ENCODE measurements at places on chromosomes 1 and 21.

DNA sequence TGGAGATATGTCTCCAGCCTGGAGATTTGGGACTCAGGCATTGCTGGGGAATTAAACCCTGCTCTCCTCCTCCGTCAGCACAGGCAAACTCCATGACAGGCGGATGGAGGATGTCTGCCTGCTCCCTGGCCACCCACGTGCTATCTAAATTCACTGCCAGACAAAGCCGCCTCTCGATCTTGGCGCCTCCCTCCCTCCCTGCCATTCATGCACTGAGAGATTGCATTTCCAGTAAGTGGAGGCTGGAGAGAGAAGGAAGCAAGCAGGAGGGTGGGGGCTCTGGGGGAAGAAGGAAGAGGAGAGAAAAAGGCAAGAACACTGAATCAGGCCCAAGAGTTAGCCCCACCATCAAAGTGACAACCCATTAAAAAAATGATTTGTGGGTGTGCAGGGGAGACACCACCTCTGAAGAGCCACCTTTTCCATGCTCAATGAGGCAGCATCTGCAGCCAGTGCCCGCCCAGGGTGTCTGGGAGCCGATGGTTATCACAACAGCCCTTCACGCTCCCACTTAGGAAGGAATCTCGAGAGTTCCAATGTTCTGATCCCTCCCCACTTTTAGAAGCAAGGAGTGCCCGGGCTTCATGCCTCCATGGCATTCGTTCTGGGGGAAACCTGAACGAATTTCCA is 183.0 kb downstream of the HIVEP3 start:
- DNase-seq, result no peak

GRCh38 chr21:39217356-39218081 is 34.3 kb upstream of the PSMG1 start:
- DNase-seq, result no peak

DNA sequence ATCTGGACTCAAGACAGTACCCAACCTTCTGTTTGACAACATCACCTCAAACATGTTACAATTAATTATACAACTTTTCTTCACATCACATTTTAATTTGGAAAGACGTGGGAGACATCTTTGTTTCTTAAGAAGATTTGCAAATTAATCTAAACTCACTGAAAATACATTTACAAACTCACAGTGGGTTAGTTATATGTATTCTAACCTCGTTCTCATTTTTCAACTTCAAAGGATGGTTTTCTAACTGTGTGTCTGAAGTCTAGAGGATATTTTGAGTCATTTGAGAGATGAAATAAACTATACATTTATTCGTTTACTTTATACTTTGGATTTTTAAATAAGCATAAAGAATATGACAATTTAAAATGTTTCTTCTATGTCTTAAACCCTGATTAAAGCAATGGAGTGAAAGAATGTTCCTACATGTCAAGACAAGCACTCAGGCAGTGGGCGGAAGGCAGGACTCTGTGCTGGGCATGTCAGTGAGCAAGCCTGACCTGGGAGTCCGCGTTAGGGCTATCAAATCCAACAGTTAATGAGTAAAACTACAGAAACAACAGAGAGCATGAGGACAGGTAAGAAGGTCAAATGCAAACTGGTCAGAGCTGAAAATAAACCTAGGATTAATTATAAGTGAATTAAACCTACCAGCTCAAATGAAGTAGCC is 76.5 kb upstream of the CTTNBP2NL start:
- no peak for DNase-seq

DNA sequence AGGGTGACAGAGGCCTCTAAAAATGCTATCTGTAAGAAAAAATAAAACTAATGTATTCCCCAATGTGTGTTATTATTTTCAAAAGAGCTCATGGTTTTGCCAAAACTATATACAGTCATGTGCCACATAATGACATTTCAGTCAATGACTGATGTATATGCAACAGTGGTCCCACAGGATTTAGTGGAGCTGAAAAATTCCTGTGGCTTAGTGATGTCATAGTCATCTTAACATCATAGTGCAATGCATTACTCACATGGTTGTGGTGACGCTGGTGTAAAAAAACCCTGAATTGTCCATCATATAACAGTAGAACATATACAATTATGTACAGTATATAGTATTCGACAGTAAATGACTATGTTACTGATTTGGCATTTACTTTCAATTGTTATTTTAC is 172.4 kb downstream of the CACNA1E start:
- DNase-seq, result no peak

DNA sequence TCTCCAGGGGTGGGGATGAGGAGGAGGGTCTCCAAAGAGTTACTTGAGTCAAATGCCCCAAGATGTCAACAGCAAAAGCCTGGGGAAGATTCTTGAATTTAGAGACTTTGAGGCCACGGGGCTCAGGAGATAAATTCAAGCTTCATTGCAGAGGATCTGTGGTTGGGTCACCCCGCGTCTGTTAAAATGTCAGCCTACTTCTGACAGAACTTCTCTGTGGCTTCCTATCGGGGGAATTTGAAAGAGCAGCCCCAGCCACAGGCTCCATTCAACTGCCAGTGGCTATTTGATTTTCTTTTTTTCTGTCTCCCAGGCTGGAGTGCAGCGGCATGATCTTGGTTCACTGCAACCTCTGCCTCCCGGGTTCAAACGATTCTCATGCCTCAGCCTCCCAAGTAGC is 62.5 kb upstream of the EFHD2 start:
- no peak for DNase-seq

DNA sequence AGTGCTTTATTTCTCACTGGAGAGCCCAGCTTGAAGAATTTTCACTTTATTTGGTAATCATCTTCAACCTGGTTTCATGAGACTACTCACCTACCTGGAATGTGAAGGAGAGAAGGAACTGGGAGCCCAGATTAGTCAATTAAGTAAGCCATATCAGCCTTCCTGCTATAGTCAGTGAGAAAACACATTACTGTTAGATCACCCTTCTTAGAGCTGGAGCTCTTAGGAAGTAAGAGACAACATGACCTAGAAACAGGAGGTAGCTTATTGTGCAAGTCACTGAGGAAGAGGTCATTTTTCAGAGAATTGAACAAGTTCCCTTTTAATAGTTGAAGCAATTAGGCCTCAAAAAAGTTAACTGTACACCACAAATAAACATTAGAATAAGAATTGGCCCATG is 49.2 kb upstream of the TEKT2 start:
- no peak for DNase-seq

DNA sequence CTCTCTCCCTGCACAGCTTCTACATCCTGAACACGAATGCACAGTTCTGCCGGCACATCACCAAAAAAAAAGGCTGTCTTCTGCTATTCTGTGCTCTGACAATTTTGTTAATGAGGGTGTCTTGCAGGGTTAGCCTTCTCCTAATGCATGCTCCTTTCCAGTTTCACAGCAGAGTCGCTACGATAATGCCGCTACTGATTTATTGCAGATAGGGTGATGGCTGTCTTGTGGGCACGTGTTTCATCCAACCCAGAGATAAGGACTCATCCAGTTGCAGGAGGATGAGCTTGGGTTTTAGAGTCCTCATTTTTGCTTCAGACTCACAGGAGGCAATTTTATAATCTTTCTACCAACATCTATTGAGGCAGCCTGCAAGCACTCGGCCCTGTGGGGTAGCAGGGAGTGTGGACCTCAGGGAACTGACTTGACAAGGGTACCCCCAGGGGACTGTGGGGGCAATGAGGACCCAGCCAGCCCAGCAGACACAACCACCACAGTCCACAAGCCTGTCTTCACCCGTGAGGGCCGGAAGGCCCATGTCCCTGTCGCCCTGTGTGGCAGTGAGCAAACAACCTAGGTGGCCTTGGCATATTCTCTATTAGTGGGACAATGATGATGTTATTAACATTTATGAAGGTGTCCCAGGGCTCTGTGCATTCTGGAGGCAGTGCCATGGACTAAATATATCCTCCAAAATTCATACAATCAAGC is 15.4 kb upstream of the UTS2 start:
- no peak for DNase-seq

DNA sequence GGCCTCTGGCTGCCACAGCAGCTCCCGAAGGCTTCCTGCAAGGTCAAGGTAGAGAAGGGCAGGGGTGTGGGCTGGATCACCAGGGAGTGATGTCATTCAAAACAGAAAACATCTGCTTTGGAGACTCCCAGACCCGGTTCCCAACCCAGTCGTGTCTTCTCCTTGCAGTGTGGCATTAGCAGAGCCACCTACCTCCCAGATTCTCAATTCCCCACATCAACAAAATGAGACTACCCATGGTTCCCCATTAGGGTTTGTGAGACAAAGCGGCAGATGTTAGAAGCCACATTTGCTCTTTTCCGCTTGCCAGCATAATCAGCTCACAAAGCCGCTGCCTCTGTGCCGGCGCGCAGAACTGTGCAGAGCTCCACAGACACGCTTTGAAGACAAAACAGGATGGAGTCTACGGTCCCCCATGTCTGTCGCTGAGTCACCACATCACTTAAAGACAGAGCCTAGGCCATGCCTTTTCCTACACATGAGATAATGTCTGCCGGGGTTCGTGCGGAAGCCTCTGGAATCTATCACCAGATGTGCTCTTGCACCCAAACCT is 12.5 kb downstream of the KIF17 start:
- DNase-seq, result no peak

GRCh38 chr1:64975740-64976139 is 9.4 kb upstream of the JAK1 start:
- DNase-seq, result no peak

GRCh38 chr1:100074604-100075395 is 57.9 kb downstream of the SASS6 start:
- DNase-seq, result no peak

- DNase-seq, result no peak
These were observed 391 bp upstream of the KIAA1614 start for GRCh38 chr1:180912211-180912800.

- DNase-seq, result peak; percentile 29
These were observed 657 bp upstream of the LIN9 start for GRCh38 chr1:226309398-226310244.
